ENCODE measurements at places on chromosomes 1 and 21.
A peak's percentile ranks its signal among the peaks of the same experiment; 100 is the strongest.

DNA sequence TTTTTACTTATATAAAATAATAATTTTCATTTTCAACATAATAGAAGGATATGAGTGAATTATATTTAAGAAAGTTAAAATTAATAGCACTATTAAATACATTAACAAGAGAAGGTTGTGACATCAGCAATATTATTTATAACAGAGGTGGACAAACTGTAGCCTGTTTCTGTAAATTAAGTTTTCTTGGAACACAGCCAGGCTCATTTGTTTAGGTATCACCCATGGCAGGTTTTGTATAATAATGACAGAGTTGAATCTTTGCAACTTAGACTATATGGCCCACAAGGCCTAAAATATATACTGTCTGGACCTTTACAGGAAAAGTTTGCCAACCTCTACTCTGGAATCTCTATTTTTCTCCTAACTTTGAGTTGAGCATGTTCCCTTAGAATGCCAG lies 42.8 kb upstream of the CACYBP start:
- no peak for DNase-seq

DNA sequence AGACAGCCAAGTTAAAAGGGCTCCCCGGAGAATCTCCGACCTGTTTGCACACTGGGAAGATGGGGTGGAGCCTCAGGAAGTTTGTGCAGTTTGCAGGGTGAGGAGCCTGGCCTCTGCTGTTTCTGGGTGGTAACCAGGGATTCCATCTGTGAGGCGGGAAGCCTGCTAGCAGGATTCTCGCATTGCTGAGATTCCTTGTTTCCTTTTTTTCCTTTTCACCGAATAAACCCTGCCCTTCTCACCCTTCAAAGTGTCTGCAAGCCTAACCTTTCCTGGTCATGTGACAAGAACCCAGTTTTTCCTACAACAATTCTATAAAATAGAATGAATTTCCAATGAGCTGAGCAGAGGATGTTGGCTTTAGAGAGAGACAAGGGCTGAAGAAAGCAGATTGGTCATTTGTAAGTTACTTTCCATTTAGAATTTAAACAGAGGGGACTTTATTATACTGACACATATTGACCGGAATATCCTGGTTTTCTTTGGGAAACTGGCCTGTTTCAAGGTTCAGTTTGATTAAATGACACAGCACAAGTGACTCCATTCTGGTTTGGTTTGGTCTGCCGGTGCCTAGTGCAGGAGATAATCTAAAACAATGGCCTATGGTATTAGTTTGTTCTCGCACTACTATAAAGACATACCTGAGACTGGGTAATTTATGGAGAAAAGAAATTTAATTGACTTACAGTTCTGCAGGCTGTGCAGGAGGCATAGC lies 48.7 kb upstream of the DNAH14 start:
- DNase-seq, result no peak

GRCh38 chr1:233393084-233393840 lies 65.7 kb downstream of the MAP3K21 start:
- no peak for DNase-seq

GRCh38 chr1:31937300-31938183 lies 626 bp downstream of the PTP4A2 start:
- peak; percentile 74 for DNase-seq

DNA sequence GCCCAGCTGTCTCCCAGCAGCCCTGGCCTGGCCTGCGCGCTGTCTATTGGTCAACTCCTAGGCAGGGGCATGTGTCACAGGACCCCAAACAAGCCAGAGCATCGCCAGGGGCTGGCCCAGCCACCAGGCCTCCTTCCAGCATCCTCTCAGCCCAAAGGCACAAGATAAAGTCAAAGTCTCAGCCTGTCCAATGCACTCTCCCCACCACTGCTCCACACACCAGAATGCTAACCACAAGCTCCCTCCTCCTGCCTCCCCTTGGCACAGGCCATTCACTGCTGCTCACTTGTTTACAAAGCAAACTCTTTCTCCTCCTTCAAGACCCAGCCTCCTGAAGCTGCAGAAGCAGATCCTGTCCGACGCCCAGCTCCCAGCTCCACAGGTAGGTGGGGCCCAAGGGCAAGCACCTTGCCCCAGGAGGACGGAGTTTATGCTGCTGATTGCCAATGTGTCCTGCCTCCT lies 133.4 kb downstream of the DMRTB1 start:
- no peak for DNase-seq

DNA sequence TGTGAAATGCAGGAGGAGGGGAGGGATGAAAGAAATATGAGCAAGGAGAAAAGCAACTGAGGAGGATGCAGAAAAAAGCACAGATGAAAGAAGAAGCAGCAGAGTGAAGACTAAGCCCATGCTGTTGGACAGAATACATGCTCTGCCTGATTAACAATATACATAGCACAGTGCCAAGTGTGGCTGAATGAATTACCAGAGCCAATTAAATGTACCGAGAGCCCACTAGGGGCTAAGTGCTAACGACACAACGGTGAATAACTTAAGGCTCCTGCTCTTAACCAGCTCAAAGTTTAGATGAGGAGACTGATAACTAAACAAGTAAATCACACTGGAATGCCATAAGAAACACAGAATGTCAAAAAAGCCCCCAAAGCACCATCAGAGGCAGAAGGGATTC lies 15.6 kb downstream of the CADM3 start:
- DNase-seq, result no peak

- DNase-seq, result no peak
These were observed 40.7 kb downstream of the RPS6KA1 start for GRCh38 chr1:26570287-26570686.

- no peak for DNase-seq
These were observed 646 bp upstream of the RRP15 start for GRCh38 chr1:218284377-218284916.

DNA sequence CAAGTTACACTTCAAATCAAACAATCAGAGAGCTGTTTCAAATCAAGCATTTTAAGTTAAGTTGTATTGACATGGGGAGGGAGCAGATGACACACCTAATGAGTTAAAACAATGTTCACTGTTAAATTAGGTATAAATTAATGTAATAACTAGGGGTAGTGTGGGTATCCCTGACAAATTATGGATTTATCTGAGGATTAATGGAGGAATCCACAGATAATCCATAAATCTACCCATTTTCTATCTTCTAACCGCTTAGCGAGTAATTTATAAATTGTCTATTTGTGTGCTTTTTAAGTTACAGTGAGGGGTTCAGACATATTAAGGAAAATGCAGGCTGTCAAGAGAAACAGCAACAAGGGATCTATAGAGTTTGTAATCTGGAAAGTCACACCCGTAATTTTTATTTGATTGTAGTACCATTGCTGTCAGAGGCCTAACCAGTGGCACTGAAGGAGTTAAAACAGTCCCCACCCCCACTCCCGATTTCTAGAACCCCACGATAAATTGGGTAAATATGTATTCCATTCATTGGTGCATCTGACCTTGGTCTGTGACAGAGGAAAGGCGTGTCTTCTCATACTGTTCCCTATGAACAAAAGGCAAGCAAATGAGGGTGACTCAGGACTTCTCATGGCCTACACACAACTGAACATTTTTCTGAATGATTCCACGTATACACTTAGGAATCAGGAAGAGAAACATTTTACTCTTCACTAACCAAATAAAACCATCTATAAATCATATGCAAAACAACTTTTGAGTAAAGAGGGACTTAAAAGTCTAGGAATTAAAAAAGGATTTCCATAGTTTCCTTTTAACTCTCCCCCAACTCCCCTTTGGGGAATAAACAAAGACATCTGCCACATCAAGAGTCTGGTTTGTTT lies 7.4 kb downstream of the IRF2BP2 start:
- no peak for DNase-seq

GRCh38 chr1:192602757-192603156 lies 27.2 kb downstream of the RGS1 start:
- no peak for DNase-seq

- no peak for DNase-seq
These were observed 150.3 kb upstream of the SPAG17 start for GRCh38 chr1:118335331-118335732.

DNA sequence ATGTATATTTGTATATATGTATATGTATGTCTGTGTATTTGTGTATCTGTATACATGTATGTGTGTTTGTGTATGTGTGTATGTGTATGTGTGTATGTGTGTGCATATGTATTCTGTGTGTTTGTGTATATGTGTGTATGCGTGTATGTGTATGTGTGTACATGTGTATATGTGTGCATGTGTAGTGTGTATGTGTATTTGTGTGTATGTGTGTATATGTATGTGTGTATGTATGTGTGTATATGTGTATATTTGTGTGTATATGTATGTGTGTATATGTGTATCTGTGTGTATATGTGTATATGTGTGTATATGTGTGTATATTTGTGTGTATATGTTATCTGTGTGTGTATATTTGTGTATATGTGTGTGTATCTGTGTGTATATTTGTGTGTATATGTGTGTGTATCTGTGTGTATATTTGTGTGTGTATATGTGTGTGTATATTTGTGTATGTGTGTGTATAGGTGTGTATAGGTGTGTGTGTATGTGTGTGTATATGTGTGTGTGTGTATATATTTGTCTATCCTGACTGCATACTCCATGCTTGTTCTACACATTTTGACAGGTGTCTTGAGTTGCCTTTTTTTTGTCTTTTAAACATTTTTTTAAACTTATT lies 101.5 kb downstream of the SCCPDH start:
- DNase-seq, result no peak
